ENCODE measurements at places on chromosomes 7 and 10.

DNA sequence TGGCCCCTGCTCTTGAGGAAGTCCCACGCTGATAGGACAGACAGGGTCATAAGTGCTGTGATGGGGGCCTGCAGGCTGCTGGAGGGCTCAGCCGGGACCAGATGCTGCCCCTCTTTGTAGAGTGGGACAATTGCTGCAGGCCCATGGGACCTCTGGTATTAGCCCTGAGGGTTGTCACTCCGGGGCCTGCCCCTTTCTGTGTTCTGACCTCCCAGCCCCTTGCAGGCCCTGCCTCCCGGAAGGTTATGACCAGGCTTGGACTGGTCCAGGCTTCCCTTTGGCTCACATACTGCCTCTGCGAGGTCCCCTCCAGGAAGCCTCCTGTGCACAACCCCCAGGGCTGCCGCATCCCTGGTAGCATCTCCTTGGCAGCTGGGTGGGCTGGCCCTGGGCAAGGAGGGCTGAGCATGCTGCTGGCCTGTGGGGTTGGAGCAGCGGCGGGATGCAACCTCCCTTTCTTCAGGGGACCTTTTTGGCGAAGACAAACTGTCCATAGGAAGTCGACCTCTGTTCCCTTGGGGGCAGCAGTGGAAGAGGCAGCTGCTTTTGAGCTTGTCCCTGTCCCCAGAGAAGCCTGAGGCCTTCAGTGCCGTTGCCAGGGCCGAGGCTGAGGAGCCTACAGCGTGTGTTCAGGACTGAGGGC is 8.8 kb downstream of the LIMK1 start:
- no peak for DNase-seq

DNA sequence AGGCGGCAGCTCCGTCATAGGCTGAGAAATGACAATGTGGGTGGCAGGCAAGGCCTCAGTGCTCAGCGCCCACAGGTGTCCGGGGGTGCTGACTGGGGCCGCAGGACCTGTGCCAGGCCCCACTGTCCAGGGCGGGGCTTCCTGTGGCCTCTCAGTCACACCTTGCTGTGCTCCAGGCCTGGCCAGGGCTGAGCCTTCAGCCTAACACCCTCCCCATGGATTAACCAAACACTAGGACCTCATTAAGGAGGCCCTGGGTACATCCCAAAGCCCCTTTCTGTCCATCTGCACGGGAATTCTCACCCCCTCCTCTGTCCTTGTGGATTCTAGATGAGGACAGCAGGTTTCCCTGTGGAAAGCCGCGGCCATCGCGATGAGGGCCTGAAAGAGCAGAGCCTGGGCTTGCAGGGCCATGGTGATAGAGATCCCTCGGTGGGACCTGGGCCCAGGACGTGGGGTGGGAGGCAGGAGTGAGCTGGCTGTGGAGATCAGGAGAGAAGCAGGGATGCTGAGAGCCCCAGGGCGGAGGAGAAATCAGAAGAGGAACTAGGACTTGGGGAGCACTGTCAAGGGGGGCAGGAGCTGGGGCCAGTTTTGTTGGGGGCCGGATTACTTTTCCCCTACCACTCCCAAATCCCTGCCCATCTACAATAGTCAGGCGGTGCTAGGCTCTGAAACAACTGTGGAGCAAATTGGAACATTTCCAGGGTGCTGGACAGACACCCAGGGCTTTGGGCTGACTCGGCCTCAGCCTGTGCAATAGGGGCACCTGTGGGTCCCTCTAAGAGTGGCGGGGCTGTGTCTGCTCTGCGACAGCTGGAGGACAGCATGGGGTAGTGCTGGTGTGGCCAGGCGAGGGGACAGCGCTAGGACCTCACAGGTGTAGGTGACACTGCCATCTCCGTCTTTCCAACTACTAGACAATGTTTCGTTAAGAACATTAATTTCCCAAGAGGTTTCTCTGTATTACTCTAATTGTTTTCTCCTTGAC is 23.3 kb upstream of the MNX1 start:
- no peak for DNase-seq

- no peak for DNase-seq
These were observed 161.9 kb downstream of the KIAA1217 start for GRCh38 chr10:24370877-24371276.

GRCh38 chr10:100654782-100655325 is 90.5 kb upstream of the PAX2 start:
- no peak for DNase-seq

- DNase-seq = no peak
These were observed 215.8 kb downstream of the PTPRN2 start for GRCh38 chr7:158371856-158372255.
